ENCODE measurements at places on chromosomes 6 and 20.
A peak's percentile ranks its signal among the peaks of the same experiment; 100 is the strongest.

DNA sequence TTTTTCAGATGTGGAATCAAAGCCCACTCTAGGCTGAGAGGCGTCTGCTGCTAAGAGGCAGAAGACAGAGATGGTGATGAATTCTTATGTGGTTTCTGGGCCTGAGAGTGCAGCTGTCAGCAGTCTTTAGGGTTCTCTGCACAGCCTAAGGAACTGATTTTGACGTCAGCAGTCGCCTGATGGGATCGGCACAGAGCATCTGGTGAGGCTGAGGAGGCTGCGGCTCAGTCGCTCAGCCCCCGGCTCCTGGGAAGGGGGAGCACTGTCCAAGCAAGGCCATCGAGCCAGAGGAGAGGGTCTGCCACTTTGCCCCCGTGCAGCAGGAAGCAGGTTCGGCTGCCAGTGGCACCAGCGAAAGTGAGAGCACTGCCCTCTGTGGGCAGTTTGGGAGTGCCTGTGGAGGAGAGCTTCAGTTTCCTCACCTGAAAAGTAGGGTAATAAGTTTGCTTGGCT lies 92.5 kb downstream of the TCP11 start:
- DNase-seq = no peak

DNA sequence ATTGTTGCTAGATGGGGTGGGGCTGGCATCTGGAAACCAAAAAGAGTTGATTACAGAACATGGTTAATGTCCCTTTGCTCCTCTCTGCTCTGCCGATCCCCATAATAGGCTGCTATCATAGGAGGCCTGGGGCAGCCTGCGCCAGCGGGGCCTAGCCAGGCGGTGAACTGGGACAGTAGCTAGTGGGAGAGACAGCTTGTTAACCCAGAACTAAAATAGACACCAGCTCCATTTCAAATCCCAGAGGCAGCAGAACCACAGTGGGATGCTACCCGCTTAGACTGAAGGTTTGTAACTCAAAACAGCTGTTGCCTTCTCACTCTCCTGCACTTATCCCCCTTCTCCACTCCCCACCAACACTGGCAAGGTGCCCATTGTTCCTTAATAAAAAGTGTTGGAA lies 98.5 kb downstream of the SSR1 start:
- peak; percentile 41 for DNase-seq

- no peak for DNase-seq
These were observed 57.2 kb downstream of the DOK5 start for GRCh38 chr20:54532573-54532972.

GRCh38 chr20:15512916-15513315 lies 1060.3 kb downstream of the KIF16B start:
- no peak for DNase-seq

DNA sequence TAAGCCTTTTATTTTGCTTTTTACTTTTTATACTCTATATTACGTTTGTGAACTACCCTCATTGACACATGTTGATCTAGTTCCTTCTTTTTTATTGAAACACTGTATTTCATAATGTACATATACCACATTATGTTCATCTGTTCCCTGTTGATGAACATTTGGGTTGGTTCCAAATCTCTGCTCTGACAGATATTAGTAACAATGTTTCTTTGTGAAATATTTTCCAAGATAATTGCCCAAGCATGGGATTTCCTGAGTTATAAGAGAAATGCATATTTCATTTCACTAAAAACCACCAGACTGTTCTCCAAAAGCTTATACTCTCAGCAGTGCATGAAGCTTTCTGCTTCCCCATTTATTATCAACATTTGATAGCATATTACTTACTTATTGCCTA lies 44.2 kb upstream of the TNFRSF21 start:
- DNase-seq = peak; percentile 58

DNA sequence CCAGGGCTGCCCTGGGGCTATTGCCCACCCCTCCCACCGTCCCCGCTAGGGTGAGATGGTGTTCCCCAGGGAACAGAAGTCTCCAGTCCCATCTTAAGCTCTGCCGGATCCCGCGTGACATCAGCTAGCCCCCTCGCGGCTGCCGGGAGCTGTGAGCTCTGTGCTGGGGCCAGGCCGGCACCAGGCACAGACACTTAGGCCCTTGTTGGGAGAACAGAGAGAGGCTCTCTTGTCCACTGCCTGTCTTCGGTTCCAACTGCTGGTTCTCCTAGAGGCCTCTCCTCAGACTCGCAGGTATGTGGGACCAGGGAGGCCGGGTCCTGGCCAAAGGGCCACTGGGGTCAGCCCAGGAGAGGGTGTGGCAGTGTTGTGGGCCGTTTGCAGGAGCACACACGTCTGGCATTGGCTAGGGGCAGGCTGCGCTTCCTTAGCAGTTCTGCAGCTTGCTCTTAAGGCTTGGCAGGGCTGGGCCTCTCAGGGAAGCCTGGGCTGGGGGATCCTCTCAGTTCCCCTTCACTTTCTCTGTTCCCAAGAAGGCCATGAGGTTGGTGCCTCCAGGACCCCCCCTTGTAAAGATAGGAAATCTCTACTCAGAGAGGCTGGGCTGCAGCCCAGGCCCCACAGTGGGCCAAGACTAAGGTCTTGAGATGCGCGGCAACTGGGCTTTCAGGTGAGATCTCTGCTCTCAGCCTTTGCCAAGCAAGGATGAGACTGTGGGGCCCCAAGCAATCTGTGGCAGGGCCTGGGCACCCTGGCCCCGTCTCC lies 6.3 kb downstream of the SGK2 start:
- DNase-seq = no peak

Data from hematopoietic multipotent progenitor cell treated with erythropoietin and hydrocortisone succinate and interleukin-3 and kit ligand, for 8 days (in vitro differentiated cells).